ENCODE measurements at places on chromosomes 3 and 15.

DNA sequence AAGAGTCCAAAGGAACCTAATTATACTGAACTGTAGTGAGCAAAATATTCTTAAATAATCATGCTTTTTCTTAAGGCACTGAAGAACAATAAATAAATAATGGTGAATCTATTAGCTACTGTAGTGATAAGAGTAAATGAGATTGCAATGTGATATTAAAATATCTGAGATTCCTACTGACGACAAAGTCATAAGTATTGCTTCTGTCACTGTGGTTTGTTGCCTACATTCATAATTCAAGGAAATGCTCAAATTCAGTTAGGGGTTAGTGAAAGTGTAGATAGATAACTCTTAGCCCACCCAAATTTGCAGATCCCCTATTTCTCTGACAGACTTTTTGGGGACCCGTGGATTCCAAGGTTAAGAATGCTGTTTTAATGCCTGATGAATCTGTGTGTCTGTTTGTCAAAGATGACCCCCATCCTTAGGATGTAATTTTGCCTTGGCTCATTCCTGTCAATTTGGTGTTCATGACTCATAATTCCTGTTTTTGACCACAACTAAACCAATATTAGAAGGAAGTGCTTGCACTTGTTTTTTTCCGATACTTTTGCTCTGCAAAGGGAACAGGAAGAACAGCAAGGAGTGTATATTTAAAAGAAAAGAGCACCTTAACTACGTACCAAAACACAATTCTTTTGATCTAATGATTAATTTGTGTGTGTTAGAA is 86.7 kb downstream of the MAGI1 start:
- no peak for DNase-seq

- no peak for DNase-seq
These were observed 36.6 kb downstream of the RFX7 start for GRCh38 chr15:56207092-56207491.

DNA sequence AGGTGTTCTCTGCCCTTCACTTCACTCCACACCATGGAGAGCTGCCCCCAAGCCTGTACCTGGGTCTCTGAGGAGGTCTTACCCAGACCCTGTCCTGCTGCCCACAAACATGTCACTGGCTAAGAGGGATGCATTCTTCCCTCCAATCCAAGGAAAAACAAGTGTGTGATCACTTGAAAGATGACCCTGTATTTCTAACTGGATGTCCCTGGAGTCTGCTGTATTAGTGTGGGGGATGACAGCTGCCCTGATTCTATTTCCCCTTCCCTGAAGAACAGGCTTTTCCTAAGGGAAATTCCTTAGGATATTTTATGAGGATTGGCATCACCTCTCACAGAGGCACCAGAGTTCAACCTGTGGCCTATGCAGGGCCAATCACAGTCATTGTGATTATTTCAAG is 55.0 kb upstream of the GATA2 start:
- no peak for DNase-seq

DNA sequence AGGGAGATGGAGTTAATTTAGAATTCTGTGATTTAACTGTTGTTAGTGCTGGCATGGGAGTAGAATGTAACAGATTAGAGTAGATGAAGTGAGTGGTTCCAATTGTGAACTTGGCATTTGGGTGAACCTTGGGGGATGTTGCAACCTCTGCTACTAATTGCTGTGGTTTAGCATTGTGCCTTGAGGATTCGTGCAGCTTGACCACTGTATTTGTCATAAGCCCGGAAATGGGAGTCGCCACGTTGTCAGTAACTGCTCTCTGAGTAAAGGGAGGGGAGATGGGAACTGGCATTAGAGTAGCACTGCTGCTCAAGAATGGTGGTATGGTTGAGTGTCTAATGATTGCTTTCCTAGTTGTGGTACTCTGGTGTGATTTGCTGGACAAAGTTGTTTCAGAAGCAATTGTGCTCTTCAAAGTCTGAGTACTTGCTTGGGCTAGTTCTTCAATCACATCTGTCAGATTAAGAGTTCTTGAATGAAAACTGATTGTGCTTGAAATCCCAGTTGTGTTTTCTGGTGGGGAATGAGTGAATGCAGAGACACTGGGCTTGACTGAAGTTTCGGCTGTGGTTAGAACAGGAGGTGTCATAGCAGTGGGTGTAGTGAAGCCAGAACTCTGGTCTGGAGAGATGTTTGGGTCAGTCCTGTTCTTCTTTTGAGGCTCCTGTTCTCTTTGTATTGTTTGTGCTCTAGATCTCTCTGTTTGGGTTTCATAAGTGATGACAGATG is 15.4 kb downstream of the IGSF10 start:
- DNase-seq: peak; percentile 76

DNA sequence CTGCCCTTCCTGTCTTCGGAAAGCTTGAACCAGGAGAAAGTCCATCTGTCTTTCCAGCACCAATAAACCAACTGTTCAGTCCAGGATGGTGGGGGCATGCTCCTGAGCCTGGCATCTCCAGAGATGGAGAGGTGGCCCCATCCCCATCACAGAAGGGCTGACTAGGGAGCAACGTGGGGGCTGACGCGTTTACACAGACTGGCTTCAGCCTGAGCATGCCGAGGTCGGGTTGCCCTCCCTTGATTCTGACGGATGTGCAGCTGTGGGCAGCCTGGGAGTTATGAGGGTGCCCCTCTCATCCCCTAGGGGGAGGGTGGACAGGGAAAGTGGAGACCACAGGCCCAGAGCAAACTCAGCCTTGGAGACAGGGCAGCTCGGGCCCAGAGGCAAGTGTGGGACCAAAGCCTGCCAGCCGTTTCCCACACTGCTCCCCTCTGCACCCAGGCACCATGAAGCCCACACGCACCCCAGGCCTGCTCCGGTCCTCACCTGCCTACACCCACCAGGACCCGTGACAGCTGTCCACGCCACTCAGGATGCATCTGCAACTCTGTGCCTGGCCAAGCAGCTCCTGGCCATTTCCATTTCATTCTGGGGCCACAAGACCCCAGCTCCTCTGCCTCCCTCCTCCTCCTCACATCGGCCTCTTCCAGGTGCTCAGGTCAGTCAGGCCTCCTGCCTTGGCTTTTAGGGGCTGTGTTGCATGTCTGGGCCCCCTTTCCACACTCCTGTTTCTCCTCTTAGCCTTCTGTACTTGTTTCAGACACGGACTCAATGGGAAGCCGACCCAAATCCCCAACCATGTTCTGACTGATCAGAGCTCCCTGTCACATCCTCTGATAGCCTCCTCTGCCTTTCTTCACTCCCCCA is 48.2 kb upstream of the SLC41A3 start:
- no peak for DNase-seq

- no peak for DNase-seq
These were observed 273.2 kb downstream of the PDZRN3 start for GRCh38 chr3:73351423-73352071.

- no peak for DNase-seq
These were observed 12.4 kb upstream of the CACNA2D2 start for GRCh38 chr3:50515565-50516439.

DNA sequence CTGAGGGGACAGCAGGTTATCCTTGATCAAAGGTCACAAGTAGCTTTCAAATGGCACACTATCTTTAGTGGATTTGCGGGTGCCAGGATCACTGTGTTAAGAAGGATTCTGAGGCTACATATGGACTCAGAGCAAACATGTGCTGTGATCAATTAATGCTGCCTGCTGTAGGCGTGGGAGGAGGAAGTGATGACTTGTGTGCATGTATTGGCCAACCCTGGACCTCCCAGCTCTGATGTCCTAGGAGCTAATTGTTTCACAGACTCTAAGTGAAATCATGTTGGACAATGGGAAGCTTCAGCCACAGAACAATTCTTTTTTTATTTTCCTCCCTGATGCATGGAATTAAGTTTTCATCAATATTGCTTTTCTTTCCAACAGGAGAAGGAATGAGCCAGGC is 24.4 kb downstream of the FAH start:
- no peak for DNase-seq

DNA sequence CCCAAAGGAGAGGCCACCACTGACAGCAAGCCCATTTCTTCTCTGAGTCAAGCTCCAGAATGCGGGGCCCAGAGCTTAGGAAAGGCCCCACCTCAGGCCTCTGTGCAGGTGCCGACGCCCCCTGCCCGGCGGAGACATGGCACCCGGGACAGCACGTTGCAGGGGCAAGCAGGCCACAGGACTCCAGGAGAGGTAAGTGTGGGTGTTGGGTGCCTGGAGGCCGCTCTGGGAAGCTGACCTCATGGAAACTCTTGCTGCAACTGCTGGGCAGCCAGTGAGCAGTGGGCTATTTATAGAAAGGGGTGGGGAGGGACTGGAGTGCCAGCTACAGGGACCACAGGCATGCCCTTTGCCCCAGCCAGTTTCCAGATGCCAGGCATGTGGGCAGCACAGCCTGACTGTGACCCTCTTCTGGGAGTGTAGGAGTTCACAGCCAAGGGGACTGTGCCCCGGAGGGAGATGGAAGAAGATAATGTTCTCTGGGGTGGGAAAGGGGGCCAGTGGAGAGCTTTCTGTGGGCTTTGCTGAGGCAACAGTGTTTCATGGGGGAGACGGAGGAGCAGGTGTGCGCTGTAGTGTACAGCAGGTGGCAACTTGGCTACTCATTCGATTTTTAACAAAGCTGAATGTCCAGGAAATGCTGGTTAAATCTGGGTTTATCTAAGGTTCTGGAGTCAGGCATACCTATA is 23.7 kb downstream of the ALPK3 start:
- peak; percentile 24 for DNase-seq

- no peak for DNase-seq
These were observed 343.5 kb upstream of the ICE2 start for GRCh38 chr15:60822403-60822802.

DNA sequence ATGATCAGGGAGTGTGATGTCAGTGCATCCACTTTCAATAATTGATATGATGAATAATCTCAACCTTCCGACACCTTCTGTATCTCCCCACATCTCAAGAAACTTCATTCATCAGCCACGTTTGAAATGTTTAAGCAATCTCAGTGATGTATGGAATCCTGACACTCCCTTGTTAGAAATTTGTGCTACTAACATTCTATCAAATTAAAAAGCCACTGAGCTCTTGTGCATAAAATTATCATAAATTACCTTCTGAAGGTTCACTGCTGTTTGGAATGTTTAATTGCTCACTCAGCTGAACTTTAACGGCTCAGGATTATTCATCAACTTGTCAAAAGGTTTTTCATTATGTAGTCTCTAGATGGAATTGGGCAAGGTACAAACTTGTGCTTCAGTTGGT is 108.4 kb upstream of the DPH6 start:
- peak; percentile 10 for DNase-seq
